ENCODE measurements at places on chromosomes 4 and X. TPM values are rescaled to one million over a fixed set of nuclear protein-coding genes. Genes with fewer than 3 reads are reported as not detected.

- DNase-seq = no peak
Observed at GRCh38 chr4:84493092-84493850, 5.8 kb downstream of the NKX6-1 start.

DNA sequence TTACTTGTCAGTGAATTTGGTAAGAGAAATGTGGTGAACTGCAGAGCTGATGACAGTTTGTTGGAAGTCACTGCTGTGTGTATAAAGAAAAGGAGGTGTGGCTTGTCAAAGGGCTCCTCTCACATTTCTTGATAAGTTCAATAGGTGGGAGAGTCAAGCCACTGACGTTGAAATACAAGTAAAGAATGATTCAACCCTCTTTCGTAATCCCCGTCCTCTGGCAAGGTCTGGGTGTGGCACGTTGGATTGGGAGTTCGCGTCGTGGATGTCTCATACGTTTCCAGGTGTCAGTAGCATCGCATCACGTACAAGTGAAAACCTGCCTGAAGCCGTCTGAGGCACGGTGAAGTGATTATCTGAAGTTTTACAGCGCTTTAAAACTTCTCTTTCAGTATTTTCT, 76.4 kb downstream of the EGF start:
- no peak for DNase-seq

DNA sequence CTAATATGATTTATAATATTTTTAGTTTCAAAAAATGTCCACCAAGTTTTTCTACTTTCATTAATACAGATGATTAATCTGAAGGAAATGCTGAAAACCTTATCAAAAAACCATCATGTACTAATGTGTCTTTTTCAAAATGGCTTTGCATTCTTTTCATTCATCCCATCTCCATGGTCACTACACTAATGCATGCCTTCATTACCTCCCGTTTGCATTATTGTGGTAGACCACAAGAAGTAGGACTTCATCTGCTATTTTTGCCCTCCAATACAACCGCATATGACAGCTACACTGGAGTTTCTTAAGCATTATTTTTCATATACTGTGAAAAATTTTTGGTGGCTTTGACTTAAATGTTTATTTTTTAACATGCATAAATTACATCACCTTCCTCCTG, 37.9 kb upstream of the FSTL5 start:
- no peak for DNase-seq

DNA sequence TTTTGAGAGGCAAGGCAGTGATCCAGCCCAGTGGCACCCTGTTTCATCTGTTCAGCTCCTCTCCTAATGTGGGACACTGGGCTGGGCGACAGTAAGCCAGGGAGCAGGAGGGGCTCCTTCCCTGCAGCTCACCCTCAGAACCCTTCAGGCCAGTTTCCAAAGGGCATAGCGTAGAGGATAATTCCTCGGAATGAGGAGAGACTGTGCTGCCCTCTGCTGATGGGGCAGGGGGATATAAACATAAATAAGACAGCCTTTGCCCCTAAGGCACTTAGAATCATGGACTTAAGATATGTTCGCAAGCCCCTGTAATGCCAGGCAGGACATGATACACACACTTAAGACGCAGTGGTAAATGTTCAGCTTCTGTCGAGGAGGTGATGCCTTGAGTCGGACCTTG, 27.9 kb upstream of the ZNF185 start:
- no peak for DNase-seq

Gene CENPI
- 8.5 TPM for polyA plus RNA-seq

GRCh38 chr4:186095406-186095805, 9.1 kb upstream of the FAM149A start:
- no peak for DNase-seq

DNA sequence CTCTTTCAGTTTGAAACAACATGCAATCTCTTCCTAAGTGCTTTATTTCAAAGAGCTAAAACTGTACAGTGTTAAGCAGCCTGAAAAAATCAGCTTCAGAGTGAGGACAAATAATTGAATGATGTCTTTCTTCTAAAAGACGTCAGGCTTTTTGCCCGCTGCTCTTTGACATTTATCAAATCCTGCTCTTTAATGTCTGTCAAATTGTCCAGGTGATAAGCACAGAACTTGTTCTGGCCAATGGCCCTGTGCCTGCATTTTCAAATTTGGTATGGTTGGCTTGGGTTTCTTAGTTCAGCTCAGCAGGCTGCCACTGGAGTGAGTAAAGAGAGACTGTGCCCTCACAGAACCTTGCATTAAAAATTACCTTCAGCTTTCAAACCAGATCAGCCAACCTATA, 712.9 kb upstream of the LCORL start:
- no peak for DNase-seq

Gene GABRQ
- not detected for polyA plus RNA-seq

DNA sequence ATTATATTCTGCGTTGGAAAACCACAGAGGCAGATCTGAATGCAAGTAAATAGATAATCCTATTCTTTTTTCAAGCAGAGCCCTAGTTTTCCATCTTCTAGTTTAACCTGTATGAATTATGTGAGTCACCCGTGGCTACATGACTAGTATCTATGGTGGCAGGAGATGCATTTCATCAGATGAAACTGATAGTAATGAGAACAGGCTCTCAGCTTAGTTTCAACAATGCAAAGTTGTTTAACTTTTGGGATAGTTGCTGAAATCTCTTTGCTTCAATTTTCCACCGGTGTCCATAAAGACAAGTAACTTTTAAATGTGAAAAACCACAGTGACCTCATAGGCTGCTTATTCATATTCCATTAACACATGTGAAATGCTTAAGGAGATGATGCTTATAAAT, 1317.4 kb upstream of the TENM3 start:
- DNase-seq = no peak

- DNase-seq = no peak
Observed at GRCh38 chr4:156948133-156948532, 23.5 kb downstream of the PDGFC start.

DNA sequence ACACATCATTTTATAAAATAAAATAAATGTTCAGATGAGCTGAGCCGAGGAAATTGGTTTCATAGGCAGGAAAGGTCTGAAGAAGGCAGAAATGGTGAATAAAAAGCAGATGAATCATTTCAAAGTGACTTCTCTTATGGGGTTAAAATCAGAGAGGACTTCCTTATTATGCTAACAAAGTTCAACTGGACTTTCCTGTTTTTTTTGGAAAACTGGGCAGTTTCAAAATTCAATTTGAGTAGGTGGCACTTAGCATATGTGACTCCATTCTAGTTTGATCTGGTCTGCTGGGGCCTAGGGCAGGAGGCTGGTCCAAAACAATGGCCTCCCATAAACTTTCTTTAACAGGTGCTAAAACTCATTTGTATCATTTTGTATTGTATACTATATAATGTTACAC, 1794.9 kb upstream of the TENM3 start:
- no peak for DNase-seq

DNA sequence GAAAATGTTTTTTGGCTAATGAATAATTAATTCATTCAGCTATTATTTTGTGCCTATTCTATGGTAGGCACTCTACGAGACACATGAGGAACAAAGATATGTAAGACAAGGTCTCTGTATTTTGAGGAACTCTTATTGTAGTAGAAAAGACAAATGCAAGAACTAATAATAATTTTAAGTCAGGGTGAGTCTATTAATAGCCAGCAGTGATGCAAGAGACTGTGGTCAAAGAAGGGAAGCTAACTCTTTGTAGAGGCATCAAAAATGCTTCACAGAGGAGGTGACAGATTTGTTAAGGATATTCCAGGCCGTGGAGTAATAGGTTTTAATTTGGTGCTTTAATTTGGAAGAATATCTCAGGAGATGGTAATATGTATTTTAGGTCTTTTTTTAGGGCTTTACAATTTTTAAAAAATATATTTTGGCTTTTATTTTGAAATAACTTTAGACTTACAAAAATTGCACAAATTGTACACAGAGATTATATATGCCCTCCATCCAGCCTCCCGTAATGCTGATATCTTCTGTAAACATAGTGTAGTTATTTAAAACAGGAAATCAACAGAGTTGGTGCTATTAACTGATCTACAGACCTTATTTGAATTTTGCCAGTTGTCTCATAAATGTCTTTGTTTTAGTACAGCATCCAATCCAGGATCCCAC, 48.1 kb downstream of the DCLK2 start:
- DNase-seq = no peak

Gene MAOB
- polyA plus RNA-seq = not detected

Gene CYTL1
- polyA plus RNA-seq = not detected

Gene GSX2
- polyA plus RNA-seq = not detected

- no peak for DNase-seq
Observed at GRCh38 chrX:78708816-78709215, 38.7 kb upstream of the LPAR4 start.

Gene INTU
- 4.5 TPM for polyA plus RNA-seq

Gene C4orf36
- polyA plus RNA-seq = 3.0 TPM

DNA sequence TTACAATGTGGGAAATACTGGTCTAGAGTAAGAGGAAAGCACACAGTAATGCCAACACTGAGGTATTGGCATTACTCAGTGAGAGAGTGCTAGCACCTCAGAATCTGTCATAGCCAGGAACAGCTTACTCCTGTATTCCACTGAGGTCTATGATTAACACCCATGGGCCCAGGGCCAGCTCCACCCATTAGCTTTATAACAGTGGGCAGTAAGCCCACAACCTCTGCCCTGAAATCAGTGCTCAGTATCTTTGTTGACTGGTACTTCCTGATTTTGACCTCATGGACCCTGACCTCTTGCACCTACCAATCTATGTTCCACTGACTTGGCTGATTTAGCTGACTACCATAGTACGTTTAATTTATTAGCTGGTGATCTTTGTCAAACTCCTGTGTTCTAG, 56.1 kb downstream of the LANCL3 start:
- no peak for DNase-seq

- no peak for DNase-seq
Observed at GRCh38 chr4:1469607-1470392, 63.6 kb upstream of the NKX1-1 start.

Data from BJ (cell line).